ENCODE measurements at places on chromosomes 3 and 15. TPM values are rescaled to one million over a fixed set of nuclear protein-coding genes. Genes with fewer than 3 reads are reported as not detected.

Gene CYP19A1
- total RNA-seq = 0.22 TPM

Gene MST1
- 1.9 TPM for total RNA-seq

Gene DISP2
- 1.9 TPM for total RNA-seq

Gene AKAP13
- total RNA-seq = 123 TPM

Measured in A549 treated with Hydrocortisone at 1 μM for 4 hours (cell line).